ENCODE measurements at places on chromosomes 2 and 18.

GRCh38 chr2:166494140-166494624, at the start of gene SCN7A:
Gene SCN7A (minus strand): TSS chr2:166494249. CDS start chr2:166477696, 16,553 bp downstream.
- no peak for DNase-seq

- DNase-seq: peak; percentile 23
Observed at GRCh38 chr2:63975437-63976124, 43.6 kb downstream of the VPS54 start.

DNA sequence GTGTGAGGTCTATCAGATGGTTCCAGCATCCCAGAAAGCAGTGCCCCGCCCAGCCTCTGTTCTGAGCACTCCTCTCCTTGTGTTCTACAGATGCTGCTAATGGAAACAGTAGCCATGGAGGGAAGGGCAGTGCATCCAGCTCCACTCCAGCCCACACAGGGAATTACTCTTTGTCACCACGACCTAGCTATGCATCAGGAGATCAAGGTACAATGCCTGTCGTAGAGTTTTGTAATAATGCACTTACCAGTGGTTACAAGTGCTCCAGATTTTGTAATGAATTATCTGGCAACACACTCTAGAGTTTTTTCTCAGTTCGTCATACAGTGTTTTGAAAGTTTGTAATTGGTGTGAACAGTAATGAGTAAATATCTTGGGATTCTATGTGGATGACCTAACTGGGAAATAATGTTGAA, 161.1 kb downstream of the ESCO1 start:
- DNase-seq: no peak

- DNase-seq: no peak
Observed at GRCh38 chr18:54772056-54772455, 56.2 kb upstream of the RAB27B start.

- DNase-seq: no peak
Observed at GRCh38 chr2:179417436-179417949, 152.9 kb upstream of the SESTD1 start.

DNA sequence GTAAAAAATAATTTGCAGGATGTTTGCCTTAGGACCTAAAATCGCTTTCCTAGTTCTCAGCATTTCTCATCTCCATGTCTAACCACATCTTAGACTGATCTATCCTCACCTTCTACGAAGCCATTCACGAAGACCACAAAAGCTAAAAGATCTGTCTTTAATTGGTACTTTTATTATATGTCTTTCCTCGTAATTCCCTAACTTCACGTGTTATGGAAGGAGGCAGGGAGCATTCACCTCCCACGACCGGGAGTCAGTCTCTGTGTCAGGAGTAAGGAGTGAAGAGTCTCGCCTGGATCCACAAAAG, 1.6 kb downstream of the DLGAP1 start:
- no peak for DNase-seq

DNA sequence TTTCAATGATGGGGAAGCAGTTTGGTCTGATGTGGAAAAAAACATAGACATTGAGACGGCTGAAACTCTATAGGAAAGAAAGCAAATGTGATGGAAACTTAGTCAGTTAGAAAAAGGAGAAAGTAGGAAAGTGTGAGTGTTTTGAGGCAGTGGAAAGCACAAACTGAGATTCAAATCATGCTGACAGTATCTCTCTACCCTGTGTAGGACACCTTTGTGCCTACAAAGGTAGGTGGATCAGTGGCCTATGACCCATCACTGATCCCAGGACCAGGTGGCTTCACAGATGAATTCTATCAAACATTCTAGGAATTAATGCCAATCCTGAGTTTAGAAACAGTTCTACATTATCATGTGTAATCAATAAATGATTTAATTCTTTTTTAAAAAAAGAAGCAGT, 57.1 kb downstream of the CD226 start:
- no peak for DNase-seq

DNA sequence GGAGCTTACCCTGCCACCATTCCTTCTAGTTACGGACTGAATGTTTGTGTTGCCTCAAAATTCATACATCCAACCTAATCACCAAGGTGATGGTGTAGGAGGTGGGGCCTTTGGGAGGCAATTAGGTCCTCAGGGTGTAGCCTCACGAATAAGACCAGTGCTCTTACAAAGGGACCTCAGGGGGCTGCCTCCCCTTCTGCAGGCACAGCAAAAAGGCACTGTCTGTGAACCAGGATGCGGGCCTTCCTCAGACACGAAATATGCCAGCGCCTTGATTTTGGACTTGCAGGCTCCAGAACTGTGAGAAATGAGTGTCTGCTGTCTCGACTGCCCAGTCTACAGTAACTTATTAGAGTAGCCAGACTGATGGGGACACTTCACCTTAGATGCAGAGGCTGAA, 150.4 kb upstream of the HDAC4 start:
- DNase-seq: no peak

- DNase-seq: no peak
Observed at GRCh38 chr2:11092701-11093335, 62.4 kb upstream of the SLC66A3 start.

GRCh38 chr2:217452928-217453327, 549.9 kb downstream of the TNS1 start:
- DNase-seq: no peak

DNA sequence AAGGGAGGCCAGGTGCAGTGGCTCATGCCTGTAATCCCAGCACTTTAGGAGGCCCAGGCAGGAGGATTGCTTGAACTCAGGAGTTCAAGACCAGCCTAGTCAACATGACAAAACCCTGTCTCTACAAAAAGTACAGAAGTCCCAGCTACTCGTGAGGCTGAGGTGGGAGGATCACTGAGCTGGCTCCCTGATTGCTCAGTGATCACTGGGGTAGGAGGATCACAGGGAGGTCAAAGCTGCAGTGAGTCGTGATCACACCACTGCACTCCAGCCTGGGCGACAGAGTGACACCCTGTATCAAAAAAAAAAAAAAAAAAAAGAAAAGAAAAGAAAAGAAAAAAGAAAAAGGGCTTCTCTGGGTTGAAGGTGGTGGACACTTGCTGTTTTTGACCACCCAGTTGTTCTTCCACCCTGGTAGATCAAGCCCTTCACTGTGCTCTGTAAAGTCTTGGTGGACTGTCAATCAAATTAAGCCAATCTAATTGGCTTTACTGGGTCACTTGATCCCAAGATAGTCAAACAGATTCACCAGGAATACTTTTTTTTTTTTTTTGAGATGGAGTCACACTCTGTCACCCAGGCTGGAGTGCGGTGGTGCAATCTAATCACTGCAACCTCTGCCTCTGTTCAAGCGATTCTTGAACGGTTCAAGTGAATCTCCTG, 191.6 kb downstream of the AGPS start:
- no peak for DNase-seq

DNA sequence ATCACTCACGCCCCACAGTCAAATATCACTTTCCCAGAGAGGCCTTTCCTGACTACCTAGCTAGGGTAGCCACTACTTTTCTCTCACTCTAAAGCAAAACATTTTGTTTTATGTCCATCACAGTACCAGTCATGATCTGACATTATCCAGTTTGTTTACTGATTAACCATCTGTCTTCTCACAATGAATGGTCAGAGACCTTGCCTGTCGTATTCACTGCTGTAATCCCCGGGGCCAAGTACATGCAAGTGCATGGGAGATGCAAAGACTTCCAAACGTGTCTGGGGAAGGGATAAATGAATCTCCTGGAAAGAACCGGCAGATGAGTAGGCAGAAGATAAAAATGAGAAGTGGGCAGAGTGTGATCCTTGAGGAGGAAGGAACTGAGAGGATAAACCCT, 39.7 kb downstream of the THUMPD2 start:
- no peak for DNase-seq

GRCh38 chr18:70246061-70246466, 40.6 kb upstream of the RTTN start:
- no peak for DNase-seq

- DNase-seq: no peak
Observed at GRCh38 chr2:217650229-217650628, 352.6 kb downstream of the TNS1 start.

DNA sequence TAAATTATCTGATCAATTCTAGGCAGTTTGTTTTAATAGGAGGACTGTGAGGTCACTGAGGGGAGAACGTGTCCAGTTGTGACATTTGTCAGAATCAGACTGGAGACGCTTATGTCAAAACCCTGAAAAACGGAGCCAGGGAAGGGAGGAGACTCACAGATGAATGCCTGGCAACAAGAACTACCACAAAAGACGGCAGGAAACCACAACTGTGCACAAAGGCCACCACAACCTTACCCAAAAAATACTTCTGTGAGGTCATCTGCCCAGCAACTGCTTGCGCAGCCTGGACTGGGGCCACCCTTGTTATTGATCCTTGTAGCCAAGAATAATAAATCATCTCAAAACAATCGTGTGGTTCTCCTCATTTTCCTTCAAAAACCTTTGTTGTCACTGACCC, 173.0 kb upstream of the ALKAL2 start:
- DNase-seq: peak; percentile 54

DNA sequence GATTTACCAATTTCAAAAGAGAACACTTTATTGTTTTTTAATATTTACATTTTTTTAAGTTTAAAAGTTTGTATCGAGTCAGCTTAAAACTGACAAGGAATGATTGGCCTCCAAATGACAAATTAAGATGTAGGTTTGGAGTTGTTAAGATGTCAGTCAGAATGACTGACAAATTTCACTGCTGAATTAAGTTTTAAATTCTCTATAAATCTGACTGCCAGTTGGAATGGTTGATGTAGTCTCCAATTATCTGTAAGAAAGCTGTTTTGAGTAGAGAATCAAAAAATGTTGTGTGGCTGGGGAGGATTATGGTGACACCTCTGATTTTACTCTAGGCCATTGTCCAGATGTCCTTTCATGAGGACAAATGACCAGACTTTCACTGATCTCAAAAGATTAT, 165.3 kb upstream of the CDH20 start:
- DNase-seq: no peak

DNA sequence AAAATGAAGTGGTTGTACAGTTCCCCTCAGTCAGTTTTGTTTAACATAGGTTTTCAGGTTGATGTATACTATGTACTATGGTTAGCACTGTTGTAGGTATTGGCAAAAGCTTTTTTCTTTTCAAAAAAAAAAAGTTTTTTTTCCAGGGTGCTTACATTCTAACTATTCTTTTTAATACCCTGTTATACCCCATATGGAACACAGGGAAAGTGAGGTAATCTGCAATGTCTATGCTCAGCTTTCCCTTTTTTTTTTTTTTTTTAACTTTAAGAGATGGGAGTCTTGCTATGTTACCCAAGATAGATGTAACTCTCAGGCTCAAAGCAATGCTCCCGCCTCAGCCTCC, 590 bp upstream of the CCDC138 start:
- DNase-seq: no peak

GRCh38 chr18:73646772-73647171, 500.9 kb downstream of the FBXO15 start:
- no peak for DNase-seq

DNA sequence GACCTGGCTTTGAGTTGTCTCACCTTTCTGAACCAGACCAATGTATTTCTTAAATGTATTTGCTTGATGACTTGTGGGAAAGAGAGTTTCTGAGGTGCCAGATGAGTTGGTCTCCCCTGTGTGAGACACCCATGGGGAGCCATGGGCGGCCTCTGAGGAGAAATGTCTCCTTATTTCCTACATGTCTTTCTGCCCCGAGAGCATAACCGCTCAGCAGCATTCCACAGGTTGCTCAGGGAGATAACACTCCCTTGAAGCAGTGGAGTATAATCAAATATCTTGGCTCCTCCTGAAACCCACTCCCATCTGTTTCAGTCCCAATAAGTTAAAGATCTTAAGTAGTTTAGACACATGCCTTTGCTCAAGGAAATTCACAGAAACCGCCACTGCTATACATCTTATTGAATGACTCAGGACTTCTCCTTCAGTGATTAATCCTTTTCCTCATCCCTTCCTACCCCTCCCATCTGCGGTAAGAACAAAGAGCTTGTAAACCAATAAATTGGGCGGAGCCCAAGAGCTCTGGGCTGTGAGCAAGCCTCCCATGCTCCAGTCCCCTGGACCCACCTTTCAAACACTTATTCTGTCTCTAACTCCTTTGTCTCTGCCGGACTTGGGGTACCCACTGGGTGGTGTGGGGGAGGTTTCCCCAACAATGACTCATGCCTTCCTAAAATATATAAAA, 285.5 kb upstream of the LRRTM4 start:
- DNase-seq: no peak
